Stimulated activated CD8-positive, alpha-beta memory T cell treated with anti-CD3 and anti-CD28 coated beads, Interleukin-4, amount 100 ng/mL, for 4 hours (primary cell): ENCODE measurements at places on chromosomes 13 and 19.

GRCh38 chr19:584240-585001 is 5.3 kb upstream of the HCN2 start:
- no peak for DNase-seq

DNA sequence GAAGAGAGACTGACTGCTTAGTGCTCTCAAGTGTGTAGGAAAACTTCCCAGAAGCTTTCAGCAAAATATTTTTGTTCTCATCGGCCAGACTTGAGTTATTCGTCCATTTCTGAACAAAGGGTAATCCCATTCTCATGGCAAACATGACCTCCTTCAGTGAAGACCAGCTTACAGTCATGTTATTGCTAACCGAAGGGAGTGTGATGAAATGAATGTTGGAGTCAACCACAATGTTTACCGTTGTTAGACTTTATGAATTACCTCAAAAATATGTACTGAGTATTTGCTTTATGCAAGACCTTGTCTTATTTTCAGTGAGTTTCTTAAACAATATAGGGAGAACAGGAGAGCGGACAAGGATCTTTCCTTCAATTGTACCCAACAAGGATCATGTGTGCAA is 228.6 kb downstream of the LMO7 start:
- no peak for DNase-seq

GRCh38 chr19:33430674-33431277 is 57.3 kb downstream of the CEBPG start:
- DNase-seq = no peak

GRCh38 chr19:5338656-5339197 is 1.9 kb downstream of the PTPRS start:
- DNase-seq = no peak

- no peak for DNase-seq
These were observed 62.8 kb upstream of the DIAPH3 start for GRCh38 chr13:60226507-60226906.

DNA sequence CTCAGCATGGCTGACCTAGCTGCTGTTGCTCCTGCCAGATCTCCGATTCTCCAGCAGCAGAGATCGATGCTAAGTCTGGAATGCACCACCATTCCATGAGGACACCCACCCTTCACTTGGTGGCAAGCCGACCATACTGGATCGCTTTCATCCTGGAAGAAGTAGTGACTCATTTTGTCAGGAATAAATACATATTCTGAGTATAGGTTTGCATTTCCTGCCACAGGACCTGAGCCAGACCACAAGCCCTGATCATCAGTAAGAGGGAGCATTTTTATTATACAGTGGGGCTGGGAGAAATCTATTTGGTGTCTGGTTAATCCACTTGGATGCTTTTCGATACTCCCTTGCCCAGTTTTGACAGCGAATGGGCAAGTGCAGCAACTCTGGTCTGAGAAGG is 10.9 kb upstream of the KCTD15 start:
- DNase-seq = no peak

- DNase-seq = no peak
These were observed 1.9 kb downstream of the RRAS start for GRCh38 chr19:49637821-49638738.

DNA sequence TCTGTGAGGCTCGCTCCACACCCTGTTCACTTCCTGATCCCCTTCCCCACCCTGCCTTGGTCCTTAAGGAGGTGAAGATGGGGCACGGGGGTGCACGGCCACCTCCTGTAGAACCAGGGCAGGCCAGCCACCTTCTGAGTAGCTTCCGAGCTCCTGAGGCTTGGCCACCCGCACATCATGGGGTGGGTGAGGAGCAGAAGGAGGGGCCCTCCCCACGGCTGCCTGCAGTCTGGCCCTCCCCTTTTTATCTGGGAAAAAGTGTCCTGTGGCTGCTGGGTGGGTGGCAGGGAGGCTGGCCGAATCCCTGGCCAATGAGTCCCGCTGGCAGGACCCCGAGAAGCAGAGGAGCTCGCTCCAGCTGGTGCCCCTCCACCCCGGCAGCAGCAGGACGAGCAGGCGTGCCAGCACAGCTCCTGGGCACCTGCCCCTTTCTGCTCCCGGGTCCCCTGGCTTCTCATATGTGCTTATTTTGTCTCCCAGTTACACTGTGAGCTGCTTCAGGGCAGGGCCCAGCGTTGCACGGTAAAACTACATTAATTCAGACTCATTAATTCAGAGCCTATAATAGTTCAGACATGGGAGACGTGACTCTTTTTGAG is 135.0 kb downstream of the KDM4B start:
- DNase-seq = no peak

GRCh38 chr19:44212866-44213346 is 574 bp downstream of the ZNF227 start:
- DNase-seq = no peak

DNA sequence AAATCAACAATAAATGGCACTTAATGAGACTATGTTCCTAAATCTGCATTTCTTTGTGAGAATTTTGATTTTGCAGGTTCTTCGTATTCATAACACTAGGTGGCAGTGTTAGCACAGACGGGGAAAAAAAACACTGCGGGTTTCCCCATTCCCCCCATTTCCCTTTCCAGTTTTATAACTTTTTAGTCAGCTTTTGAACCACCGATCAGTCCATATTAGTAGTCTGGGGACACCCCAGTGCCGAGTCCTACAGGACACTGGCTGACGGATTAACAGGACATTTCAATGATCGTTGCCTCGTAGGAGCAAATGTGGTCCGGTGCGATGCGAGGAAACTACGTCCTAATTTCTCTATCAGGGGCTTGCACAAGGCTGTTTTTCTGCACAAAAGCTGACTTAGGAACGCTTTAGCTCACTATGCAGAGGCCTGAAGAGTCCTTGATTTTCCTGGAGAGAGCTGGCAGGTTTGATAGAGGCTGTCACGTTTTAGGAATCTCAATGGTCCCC is 234.3 kb downstream of the LMO7 start:
- no peak for DNase-seq

GRCh38 chr13:100382785-100383184 is 205.8 kb downstream of the GGACT start:
- DNase-seq = no peak

- no peak for DNase-seq
These were observed 8.7 kb upstream of the SBNO2 start for GRCh38 chr19:1182727-1183126.

DNA sequence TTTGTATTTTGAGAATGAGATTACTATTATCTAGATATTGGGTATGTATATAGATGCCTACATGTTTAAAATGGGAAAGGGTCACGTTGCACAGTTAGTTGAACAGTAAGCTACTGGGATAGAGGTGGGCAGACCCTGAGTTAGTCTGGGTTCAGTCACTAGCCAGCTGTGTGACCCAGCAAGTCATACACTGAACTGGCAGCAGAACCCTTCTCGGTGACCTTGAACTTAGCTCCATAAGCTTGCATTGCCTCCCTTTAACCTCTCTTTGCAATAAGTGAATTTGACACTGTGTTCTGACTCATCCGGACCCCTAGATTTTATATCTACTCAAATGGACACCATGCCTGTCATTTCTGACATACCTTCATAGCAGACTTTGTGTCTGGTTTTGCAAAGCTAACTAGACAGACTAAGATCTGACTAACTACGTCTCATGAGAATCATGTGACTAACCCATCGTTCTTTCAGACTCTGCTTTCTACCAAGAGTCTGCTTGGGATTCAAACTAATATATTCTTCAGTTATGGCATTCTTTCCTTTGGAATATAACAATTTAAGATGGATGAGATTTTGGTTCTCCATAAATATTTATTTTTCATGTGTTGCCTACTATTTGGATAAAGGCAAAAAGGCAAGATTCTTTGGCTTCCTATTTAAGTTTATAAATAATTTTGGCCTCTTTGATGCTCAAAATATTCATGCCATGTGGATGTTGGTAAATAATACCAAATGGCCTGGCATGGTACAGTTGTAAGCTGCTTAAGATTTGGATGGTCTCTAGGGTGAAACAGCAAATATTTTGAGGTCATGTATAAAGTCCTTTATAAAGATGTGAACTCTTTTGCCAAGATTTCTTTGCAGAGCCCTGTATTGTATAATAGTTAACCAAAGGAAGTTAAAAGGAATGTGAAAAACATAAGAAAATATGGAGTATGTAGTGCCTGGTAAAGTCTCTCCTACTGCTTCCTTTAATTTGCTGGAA is 159.3 kb downstream of the ITGBL1 start:
- DNase-seq = no peak

DNA sequence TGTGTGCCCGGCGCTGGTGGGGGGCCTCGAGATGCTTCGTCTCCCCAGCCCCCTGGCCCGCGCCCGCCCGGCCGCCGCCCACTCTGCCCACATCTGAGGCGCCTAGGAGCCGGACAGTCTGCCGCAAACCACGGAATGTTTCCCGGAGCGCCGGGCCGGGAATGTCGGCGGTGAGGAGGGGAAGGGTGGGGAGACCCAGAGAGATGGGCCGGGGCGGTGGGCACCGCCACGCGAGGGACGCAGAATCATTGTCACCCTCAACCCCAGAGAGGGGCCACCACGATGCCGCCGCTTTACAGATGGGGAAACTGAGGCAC is 46.1 kb upstream of the NFIC start:
- no peak for DNase-seq

GRCh38 chr13:100525453-100526317 is 62.9 kb downstream of the GGACT start:
- DNase-seq = no peak

DNA sequence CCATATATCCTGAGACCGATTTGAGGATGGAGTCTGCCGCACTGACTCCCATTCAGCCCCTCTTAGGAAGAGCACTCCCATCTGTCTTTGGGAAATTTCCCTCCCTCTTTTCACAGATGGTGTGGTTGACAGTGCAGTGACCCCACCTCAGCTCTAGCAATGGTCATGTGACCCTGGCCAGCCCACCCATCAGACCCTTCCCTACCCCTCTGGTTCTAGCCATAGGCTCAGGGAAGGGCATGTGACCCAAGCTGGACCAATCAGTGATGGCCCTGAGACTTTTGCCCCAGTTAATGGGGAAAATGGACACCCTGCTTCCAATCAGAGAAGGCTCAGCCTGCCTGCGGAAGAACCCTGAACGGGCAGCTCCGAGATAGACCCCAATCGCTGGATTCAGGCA is 26.3 kb downstream of the IL12RB1 start:
- no peak for DNase-seq

DNA sequence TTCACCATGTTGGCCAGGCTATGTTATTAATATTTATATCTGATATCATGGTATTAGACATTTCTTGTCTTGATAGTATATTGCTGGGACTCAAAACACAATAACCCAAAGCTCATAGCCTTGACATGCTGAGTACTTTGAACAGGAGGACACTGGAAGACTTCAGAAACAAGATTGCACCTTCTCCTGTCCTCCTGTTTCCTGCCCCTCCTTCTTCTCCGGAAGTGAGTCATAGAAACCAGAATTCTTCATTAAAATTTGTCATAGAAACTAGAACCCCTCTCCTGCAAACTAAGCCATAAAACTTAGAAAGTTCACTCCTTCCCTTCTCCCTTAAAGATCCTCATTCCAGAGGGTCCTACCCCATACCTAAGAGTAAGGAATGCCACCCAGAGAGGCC is 400.2 kb downstream of the SLITRK5 start:
- no peak for DNase-seq

DNA sequence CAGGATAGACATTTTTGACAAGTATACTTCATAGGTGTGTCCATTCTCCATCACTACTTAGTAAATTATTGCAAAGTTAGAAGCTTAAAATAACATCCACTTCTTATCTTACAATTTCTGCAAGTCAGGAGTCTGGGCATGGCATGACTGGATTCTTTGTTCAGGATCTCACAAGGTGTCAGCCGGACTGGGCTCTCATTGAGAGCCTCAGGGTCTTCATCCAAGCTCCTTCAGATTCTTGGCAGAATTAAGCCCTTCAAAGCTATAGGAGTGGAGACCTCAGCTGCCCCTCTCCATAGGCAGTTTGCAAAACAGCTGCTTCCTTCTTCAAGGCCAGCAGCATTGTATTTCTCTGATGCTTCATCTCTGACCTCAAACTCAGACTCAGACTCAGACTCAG is 9.1 kb upstream of the SIN3B start:
- DNase-seq = no peak

DNA sequence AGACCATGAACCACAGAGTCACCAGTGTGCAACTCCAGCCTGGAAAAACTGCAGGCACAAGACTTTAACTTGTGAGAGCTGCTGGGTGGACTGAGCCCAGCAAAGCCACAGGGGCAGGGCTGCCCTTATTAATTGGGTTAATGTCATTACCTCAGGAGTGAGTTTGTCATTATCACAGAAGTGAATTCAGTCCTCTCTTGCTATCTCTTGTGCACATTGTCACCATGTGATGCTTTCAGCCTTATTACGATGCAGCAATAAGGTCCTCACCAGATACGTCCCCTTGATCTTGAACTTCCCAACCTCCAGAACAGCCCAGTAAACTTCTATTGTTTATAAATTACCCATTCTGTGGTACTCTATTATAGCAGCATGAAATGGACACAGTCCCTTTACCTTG is 158.1 kb downstream of the LHFPL6 start:
- DNase-seq = no peak

GRCh38 chr19:14478113-14478545 is 3.0 kb upstream of the PTGER1 start:
- no peak for DNase-seq

DNA sequence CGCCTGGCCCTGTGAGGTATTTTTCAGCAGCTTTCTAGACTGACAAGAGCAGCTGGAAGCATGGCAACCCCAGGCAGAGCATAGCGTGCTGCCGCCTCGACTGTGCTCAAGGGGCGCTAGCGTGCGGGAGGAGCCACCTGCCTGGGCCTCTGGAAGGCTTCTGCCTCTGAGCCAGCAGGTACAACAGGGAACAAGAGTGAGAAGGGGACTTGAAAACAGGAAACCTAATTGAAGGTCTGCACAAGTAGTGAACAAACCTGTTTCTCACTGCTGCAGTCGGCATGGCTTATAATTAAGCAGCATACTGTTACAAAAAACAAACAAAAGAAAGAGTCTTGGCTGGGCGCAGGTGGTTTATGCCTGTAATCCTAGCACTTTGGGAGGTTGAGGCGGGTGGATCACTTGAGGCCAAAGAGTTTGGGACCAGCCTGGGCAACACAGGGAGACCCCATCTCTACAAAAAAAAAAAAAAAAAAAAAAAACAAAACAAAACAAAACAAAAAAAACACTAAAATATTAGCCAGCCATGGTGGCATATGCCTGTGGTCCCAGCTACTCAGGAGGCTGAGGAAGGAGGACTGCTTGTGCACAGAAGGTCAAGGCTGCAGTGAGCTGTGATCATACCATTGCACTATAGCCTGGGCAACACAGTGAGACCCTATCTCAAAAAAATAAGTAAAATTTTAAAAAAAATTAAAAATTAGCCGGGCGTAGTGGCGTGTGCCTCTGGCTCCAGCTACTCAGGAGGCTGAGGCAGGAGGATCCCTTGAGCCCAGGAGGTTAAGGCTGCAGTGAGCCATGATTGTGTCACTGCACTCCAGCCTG is 12.6 kb upstream of the GARRE1 start:
- no peak for DNase-seq

GRCh38 chr19:16373989-16374388 is 49.4 kb downstream of the KLF2 start:
- DNase-seq = no peak

- no peak for DNase-seq
These were observed 16.8 kb downstream of the ZNF57 start for GRCh38 chr19:2917275-2918184.

DNA sequence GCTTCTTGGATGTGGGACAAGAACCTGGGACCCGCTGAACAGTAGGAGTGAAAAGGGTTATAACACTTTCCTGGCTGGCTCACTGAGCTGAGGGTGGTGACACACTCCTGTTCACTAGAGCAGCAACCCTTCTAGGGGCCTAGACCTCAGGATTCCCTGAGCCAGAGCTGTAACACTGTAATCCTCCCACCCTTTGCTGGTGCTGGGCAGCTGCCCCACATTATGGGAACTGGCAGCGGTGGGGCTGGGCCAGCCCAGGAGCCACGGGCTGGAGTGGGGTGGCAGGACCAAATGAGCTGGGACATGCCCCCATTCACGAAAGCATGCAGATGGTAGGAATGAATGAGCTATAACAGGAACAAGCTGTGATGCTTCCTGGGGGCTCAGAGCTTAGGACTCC is 110.6 kb downstream of the B3GLCT start:
- no peak for DNase-seq
